ENCODE measurements at places on chromosomes 3 and 15.

DNA sequence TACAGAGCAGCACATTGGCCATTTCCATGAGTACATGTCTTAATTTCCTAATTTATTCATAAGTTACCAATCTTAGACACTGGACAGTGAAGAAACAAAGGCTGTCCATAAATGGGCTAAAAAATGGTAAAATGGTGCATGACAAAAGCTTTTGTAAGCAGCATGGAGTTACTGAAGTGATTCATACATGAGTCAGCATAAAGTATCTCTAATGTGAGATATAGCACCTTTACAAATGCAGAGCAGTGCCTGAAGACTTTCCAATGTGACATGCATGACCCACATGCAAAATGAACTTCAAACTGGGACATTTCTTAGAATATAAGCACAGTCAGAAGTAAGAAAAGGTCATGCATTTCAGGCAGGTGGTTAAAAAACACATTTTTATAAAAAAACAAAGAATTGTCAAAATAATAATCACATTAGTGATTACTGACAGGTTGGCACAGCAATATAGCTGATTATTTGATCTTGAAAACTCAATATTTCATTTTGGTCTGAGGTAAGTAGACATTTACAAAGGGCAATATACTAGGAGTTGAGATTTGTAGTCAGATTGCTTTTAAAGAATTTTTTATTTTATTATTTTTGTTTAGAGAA is 299.3 kb downstream of the PLCL2 start:
- peaks cover 53% of the 10 kb centered on the region for H3K36me3 ChIP-seq
- no peaks in the 10 kb centered on the region for H3K27me3 ChIP-seq
- H3K4me1 ChIP-seq = peaks cover 30% of the 10 kb centered on the region
- H3K4me3 ChIP-seq = no peak overlapping the region
- no peak overlapping the region for H3K27ac ChIP-seq

DNA sequence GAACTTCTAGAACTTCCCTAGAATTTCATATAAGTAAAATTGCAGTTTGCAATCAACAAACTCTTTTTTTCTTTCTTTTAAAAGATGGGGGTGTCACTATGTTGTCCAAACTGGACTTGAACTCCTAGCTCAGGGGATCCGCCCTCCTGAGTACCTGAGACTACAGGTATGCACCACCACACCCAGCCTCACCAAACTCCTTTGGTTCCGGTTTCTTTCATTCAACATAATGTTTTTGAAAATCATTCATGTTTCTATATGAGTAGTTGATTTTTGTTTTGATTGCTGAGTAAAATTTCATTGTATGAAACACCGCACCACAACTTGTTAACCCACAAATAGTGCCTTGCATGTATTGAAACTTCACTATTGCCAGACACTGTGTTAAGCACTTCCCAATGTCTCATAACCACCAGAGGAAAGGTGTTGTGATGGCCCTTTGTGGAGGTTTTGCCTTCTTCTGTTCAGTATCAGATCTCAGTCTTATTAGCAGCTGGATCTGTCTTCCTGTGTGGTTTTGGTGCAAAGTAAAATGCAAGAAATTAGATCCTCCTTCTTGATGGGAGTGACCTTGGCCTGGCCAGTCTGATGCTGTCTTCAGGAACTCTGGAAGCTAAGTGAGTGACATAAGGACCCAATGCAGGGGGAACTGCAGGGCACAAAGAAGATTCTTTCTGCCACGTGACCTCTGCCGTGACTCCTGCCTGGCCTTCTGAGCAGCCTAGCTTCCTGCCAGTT is 78.8 kb upstream of the UBE2E1 start:
- H3K4me3 ChIP-seq = no peak overlapping the region
- no peak for DNase-seq
- H3K4me1 ChIP-seq = peaks cover 14% of the 10 kb centered on the region
- no peaks in the 10 kb centered on the region for H3K36me3 ChIP-seq
- no peak overlapping the region for H3K27ac ChIP-seq
- no peaks in the 10 kb centered on the region for H3K27me3 ChIP-seq

- H3K27ac ChIP-seq = no peak overlapping the region
- no peak for DNase-seq
- no peaks in the 10 kb centered on the region for H3K27me3 ChIP-seq
- no peak overlapping the region for H3K4me3 ChIP-seq
Measured at GRCh38 chr15:63519548-63520178, 15.3 kb downstream of the USP3 start.

DNA sequence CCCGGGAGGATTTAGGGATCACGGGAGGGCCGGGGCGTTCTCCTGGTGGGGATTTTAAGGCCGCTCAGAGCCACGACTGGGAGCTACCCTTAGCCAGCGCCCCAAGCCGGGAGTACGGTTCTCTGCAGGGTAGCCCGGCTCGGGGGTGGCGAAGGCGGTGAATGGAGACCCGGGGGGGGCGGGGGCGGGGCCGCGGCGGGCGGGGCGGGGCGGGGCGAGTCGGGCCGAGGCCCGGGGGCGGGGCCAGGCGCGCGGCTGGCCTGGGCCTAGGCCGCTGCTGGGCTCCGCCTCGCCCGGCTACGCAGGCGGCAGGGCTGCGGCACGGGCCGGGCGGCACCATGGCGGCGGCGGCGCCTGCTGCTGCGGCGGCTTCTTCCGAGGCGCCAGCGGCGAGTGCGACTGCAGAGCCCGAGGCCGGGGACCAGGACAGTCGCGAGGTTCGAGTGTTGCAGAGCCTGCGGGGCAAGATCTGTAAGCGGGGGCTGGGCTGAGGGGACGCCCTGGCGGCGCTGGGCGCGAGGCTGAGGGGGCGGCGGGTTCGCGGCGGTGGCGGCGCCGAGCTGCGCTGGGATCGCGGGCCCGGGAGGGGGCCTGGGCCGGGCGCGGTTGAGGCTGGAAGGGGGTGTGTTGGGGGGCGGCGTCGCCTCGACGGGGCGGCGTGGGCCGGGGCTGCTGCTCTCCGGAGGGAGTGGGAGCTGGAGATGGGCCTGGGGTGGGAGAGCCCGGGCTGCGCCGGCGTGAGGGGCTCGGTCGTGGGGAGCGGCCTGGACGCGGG is at the start of gene RASA2:
RASA2 (plus strand) TSS at position 282 of the 775 bp plus-strand sequence; CDS start at position 339, 57 bp downstream.
- peak within 1 kb of the TSS; percentile 84 for H3K4me3 ChIP-seq
- H3K27me3 ChIP-seq = no peaks in the 10 kb centered on the region
- H3K36me3 ChIP-seq = peaks cover 8% of the 10 kb centered on the region
- peak; percentile 75 for DNase-seq
- H3K27ac ChIP-seq = peak within 1 kb of the TSS; percentile 92

DNA sequence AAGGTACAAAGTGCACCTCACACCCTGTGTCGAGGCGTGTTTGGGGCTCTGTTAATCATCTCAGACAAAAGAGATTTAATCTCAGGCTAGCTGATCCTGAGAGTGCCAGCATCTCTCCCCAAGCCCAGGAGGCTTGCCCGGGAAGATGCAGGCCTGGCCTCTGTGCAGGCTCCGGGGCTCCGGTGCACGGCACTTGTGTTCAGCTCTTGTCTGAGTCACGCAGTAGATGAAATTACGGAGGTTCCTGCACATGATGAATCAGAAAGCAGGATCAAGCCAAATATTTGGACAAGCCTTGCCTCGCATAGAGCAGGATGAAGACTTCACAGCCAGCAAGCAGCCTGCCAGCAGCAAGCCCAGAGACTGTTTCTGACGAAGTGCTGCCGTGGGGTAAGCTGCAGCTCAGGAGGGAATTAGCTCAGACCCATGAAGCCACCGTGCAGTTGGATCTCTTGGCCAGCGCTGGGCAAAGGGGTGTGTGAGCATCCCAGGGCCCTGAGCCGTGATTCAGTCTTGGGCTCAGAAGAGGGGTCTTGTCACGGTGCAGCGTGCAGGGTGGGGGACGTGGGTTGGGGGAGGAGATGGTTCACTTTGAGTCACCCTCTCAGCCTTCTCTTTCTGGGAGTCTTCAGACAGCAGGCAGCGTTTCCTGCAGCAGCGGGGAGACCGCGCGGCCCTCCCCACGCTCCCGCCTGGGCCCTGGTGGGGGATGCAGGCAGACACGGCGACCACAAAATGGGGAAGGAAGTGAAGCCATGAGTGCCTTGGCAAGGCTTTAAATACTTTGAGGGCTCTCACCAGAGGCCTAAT is 89.2 kb upstream of the MEF2A start:
- H3K27ac ChIP-seq = peak overlapping the region; percentile 31
- DNase-seq = peak; percentile 60
- H3K4me3 ChIP-seq = peak overlapping the region; percentile 11
